CD4-positive, alpha-beta T cell treated with Interferon gamma for 1 hour (primary cell): ENCODE measurements at places on chromosomes 1 and 21.

DNA sequence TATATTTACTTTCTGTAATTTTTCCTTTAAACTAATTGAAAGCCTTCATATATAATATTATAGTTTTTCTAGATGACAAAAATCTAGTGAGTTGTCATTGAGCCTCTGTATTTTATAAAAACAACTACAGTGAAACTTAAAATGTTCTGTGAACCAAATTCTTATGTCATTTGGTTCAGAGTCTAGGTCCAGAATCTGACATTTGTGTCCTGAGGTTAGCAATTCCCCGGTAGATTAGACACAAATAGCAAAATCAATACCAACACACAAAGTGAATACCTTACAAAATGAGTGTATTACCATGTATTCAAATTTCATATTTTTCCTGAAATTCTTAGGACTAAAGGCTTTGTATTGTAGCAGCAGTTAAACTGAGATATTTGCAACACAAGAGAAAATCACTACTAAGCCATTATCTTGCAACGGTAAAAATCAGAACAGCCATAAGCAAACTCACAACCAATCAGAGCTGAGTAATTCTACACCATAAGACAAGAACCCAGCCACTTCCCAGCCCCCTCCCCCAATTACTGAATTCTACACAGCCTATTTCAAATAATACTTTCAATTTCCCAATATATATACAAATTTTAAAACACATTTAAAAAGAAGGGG is 573.5 kb downstream of the SMYD3 start:
- no peak for DNase-seq

DNA sequence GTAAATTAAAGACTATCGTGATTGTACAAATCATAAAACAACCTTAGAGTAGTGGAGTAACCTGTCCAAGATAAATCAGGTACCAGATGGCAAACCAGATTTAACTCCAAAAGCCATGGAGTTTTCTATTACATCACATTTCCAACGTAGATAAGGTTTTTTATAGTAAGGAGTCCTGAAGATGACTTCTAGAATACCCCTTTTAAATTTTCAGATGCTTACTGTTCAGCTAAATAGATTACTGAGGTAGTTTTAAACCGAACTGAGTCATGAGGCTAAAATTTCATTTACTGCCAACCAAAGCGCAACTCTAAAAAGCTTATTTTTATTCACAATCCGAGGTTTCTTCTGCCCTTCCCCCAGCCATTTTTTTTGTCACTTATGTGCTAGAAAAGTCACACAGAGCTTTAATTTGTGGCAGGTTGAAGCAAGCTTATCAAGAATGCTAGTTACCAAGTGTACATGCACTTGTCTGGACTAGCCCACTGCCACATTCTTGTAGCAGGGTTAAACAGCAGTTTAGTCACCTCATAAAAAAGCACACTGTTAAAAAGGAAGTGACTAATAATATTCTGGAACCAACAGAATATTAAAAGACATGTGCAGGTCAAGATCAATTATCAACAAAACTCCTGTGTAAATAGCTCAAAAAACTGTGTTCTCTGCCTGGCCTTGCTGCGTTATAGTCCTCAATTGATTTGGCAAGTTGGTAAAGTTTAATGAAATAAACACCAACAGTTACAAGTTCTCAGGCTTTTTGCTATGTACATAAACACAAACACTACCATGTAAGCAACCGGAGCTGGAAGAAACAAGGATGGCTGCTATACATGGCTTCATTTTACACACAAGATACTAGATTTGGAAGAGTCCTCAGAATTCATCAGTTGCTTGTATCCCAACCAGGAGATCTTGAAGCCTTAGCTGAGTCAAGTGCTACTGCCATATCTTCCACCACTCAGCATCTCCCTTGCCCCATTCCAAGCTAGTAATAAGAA is 180.3 kb upstream of the DMRTA2 start:
- no peak for DNase-seq

GRCh38 chr1:166136222-166136621 is 30.6 kb downstream of the FAM78B start:
- DNase-seq: no peak

- no peak for DNase-seq
Observed at GRCh38 chr1:109807402-109807801, 43.7 kb upstream of the EPS8L3 start.

DNA sequence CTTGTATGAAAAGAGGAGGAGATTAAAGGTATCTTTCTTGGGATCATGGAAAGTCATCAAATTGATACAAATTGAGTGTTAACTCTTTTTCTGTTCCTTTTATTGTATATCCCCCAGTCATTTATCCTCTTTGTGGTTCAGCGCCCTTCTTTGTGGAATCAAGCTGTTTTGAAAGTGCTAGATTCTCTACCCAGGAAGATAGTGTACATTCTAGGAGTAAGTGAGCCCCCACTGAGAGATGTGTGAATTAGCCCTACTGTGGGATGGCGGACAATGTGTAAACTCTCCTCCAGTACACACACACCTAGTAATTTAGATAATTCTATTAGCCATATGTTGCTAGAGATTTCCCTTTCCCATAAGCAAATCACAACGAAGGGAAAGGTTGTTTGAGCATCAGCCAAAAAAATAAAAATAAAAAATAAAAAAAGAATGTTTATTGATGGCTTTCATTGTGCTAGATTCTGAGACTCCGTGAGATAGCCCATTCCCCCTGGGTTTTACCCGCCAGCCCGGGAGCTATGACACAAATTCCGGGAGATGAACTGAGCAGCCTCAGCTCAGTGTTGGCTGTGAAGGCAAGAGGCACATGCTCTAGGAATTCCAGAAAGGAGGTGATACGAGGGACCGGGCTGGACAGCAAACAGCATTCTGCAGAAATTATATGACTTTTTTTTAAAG is 378.4 kb upstream of the RUNX1 start:
- DNase-seq: no peak
